ENCODE measurements at places on chromosomes 1 and 21.

DNA sequence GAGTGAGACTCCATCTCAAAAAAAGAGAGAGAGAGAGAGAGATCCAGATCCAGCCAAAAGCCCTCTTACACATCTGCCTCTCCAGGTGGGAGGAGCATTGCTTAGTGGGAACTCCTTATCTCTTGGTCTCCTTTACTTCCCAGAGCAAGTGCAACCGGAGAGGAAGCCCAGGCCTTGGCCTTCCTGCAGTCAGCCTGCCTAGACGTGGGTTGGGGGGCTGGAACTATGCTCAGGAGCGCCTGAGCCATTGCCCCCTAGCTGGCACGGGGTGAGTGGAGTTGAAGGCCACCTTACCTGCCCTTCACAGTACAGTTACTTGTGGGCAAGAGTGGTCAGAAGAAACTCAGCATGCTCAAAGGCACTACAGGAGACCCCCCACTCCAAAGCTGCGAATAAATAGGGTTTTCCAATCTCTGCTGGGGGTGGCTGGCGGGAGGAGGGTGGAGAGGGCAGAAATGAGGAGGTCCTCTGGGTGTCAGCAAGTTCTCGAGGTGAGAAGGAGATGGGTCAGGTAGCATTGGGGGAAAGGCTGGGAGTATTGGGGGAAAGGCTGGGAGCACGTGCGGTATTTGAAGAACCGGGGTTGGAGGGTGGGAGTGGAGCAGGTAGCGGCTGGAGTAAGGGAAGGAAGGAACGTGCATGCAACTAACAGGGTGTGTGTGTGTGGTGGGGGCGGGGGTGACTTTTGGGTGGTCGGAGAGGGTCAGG lies 4.7 kb upstream of the DMBX1 start:
- DNase-seq = no peak

DNA sequence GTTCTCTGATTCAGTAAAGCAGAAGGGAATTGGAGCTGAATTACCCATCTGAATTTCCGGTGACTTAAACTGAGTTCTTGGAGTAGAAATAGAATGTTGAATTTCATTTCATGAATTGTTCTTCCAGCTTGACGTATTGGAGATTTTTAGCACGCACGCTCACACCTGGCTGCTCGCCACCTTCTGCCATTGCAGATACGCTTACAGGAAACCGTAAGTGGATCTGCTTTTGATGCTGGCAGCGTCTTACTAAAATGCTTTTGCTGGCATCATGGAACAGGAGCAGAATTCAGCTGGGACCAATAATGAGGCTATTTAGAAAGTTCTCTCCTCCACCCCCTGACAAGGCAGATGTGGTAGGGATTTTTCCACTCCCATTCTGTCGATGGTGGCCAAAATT lies 17.7 kb upstream of the ELAVL4 start:
- no peak for DNase-seq

DNA sequence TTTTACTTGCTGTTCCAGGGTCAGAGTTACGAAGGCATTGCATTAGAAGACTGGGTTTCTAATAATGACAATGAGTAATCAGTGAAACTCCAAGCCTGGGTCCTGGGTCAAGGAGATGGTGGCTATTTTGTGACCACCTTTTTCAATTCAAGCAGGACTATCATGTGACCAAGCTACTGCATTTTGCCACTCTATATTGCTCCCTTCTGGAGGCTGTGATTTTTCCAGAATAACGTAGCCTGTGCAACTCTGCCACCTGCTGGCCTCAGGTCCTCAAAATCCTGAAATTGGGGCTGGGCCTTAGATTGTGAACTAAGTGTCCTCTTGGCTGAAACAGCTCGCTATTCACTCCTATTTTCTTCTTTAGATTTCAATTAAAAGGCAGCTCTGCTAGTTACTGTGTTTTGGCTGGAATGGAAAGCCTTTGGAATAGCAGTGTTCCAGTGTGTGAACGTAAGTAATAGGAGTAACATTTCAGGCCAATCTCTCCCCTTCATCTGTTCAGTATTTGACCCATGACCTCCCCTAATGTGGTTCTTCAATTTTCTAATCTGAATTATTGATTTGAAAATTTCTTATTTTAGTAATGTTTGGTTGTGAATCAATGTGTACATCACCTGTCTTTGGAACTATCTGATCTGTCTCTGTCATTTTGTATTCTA lies 52.9 kb upstream of the CD46 start:
- peak; percentile 27 for DNase-seq

DNA sequence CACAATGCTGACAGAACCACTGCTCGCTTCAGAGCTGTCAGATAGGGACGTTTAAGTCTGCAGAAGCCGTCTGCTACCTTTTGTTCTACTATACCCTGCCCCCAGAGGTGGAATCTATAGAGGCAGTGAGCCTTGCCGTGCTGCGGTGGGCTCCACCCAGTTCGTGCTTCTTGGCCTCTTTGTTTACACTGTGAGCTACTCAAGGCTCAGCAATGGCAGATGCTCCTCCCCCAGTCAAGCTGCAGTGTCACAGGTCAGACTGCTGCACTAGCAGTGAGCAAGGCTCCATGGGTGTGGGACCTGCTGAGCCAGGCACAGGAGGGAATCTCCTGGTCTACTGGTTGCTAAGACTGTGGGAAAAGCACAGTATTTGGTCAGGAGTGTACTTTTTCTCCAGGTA lies 47.1 kb downstream of the LEPR start:
- no peak for DNase-seq

GRCh38 chr1:90114521-90115141 lies 119.7 kb downstream of the ZNF326 start:
- peak; percentile 30 for DNase-seq
